ENCODE measurements at places on chromosomes 4 and X.
A peak's percentile ranks its signal among the peaks of the same experiment; 100 is the strongest.

DNA sequence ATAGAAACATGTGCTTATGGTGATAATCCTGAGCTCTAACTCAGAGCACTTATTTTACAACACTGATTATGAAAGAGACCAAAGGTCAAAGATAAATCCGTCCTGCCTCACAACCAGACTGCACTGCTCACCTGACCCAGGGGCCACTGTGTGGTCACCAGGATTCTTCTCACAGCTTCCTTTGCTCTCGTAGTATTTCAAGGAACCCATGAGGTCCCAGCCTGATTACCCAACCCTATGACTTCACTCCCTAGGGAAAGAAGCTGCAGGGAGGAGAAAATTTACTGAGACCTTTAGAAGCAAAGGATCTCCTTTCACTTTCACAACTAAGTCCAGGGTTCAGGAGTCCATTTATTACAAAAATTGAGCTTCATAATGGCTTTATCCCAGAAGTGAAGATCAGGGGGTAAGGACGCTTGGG, 9.6 kb downstream of the SLC25A5 start:
- peak; percentile 47 for DNase-seq

- DNase-seq = no peak
These were observed 266.7 kb upstream of the ATOH1 start for GRCh38 chr4:93561842-93562241.

- no peak for DNase-seq
These were observed 107.4 kb upstream of the F9 start for GRCh38 chrX:139423186-139423585.

DNA sequence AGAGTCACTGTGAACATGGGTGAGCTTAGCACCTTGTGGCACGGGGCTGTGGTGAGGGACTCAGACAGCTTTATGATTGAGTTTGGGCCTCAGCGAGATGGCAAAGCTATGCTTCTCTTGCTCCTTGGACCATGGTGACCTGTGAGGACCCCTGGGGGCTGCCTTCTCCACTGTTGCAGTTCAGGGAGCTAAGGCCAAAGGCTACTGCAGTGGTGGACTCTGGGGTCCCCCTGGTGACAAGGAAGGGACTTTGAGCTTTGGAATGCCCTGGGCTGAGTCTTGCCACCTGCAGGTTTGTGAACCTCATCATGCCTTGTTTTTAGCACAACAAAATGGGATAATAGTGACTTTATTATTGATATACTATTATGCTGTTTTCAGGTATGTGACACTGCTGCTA, 36.5 kb downstream of the TBL1X start:
- no peak for DNase-seq

DNA sequence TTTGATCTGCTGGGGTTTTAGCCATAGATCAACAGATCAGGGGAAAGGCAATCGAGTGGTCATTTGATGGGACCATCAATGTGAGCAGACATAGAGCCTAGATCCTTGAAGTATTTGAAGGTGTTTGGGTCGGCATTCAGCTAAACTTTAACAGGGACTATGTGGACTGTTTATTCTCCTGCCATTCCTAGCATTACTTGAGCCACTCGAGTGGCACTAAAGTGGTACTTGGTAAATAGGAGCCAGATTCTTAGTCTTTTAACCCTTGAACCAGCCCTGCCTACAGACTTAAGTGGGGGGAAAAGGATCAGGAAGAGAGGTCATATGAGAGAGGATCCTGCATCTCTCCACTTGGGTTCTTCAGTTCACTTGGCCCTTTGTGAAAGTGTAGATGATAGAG, 3.8 kb downstream of the MSN start:
- no peak for DNase-seq

- peak; percentile 67 for DNase-seq
These were observed 568 bp downstream of the HTT start for GRCh38 chr4:3074846-3075651.

DNA sequence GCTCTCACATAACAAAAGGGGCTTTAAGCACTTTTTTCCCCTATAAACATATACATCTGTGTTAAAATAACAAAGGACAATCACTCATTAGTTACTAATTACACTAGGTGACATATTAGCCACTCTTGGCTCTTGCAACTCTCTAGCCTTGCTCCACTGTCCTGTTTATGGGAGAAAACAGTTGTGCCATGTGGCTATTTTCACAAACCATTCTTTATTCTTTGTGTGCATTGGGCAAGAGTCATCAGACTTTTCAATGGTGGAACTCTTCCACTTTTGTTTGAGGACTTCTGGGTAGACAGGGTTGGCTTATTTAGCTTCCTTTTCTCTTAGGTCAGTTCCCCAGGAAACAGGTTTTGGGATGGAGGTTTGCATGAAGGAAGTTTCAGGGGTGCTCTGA, 16.0 kb upstream of the FAM149A start:
- DNase-seq = no peak

DNA sequence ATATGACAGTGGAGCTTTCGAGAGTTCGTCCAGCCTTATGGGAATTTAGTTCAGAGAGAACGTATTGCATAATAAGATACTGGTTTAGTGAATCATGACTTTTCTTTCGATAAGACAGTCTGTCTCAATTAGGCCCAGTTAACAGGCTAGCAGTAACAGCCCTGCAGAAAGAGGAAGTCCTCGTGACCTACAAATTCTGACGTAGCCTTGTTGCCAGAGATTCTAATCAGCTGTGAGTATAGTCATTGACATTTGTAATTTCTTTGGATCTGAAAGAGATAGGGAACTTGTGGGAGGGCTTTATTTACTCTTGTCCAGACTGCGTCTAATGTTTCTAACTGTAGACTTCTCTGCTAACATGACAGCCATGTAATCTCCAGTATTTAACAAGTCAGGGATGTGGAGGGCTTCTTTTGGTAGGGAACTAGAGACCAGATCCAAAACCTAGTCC, 15.8 kb downstream of the ART3 start:
- DNase-seq = no peak

DNA sequence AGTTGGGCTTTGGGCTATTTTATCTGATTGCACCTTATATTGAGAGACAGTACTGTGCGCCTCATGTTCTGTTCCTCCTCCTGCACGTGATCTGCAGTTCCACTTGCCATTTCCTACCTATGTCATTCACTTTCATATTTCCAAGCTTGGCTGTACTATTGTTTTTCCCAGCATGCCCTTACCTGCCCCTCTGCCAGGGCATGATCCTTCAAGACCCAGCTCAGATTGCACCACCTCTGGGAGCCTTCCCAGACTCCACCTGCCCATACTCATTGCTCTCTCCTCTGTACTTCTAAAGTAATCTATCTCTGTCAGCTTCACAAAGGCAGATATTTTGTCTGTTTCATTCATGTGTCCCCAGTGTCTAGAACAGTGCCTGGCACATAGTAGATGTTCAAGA, 11.6 kb downstream of the SLC25A5 start:
- DNase-seq = no peak

DNA sequence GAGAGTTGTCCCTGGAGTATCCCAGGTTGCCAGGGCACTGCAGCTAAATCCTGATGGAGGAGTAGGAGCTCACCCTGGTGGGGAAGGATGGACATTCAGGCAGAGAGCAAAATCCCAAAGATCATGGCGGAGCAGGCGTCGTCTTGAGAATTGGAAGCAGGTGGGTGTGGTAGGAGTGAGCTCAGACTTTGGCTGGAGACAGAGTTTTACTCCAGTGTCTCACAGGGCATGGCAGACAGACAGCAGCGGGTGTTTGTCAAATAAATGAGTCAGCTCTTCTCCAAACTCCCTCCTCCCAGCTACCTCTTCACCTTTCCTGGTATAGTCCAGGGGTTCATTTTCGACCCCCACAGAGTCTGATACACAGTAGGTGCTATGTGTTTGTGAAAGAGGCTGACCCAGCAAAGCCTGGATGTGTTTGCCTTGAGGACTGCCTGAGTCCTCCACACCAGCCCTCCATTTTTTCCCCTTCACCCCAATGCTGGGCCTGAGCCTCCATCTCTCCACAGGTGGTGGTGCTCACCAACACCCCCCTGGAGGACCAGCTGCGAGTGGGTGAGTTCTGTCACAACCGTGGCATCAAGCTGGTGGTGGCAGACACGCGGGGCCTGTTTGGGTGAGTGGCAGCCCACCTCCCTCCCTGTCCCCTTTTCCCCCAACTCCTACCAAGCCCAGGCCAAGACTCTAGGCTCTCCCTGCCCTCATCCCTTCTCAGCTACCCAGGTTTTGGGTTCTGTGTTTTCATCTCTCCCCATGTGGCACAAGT, 6.9 kb downstream of the UBA1 start:
- DNase-seq = no peak
